ENCODE measurements at places on chromosomes 4 and X.

- DNase-seq: no peak
Measured at GRCh38 chr4:186598686-186599085, 43.3 kb upstream of the MTNR1A start.

DNA sequence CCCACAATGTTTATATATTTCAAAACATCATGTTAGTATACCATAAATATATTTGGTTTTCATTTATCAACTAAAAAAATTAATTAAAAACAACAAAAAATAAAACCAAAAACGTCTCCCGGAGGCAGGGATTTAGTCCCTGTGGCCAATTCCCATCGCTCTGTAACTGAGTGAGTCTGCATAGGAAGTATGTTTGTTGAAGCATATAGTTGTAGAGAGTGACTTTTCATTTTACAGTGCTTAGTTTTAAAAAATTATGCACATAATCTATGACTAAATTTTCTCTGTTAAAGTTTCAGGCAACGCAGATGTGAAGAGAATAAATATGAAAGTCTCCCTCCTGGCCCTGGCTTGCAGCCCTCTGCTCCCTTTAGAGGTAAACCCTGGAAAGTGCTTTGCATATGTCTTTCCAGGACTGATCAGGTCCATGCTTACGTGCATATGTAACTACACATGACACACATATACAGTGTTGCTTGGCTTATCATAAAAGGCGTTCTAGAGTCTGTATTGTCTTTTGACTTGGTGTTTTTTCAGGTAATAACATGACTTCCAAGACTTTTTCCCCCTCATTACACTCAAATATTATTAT lies 63.4 kb upstream of the SORBS2 start:
- DNase-seq: peak; percentile 22

DNA sequence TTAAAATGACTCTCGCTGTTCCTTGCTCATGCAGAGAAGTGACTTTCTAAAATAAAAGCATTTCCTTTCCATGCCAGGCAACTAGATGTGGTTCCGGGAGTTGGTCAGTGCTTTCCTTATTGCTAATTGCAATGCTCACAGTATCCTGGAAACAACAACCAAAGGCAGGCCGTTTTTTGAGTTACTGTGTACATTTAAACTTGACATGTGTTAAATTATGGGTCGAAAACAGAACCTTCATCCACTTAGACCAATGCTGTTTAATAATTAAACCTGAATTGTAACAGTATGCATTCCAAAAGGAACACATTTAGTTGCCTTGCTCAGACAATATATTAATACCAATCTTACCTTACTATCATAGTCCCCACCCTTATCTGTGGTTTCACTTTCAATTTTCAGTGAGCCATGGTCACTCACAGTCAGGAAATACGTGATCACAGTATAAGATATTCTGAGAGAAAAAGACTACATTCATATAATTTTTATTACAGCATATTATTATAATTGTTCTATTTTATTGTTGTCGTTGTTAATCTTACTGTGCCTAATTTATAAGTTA lies 102.6 kb downstream of the HS6ST2 start:
- no peak for DNase-seq

DNA sequence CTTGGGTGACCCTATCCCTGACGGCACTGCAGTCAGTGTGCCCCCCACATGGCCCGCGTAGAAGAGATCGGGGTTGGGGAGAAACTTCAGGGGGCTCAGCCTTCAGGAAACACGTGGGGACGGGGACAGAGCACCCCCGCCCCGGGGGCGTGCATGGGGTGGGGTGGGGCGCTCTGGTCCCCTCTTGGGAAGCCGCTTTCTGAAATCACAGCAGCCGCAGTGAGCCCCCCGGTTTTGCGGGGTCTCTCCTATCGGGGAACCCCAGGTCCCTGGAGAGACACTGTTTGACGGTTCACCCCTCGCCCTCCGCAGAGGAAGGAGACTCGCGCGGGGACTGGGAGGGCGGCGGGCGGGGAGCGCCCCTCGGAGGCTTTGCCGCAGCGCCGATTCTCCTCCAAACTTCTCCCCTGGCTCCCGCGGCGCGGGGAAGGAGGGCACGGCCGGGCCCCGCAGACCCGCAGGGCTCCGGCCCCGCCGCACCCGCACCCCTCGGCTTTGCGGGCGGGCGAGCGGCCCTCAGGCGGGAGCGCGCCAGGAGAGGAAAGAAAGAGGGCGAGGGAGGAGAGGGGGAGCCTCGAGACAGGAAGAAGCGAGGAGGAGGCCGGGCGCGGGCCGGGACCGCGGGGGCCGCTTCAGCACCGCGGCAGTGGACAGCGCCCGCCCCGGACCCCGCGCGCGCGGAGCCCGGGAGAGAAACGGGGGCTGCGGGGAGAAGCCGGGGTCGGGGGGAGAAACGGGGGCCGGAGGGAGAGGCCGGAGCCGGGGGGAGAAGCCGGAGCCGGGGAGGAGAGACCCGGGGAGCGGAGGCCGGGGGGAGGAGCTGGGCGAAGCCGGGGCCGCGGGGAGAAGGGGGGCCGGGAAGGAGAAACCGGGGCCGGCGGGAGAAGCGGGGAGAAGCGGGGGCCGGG lies 612 bp downstream of the CPLX1 start:
- peak; percentile 23 for DNase-seq

- DNase-seq: no peak
Measured at GRCh38 chrX:55210931-55211677, 9.0 kb upstream of the PAGE5 start.

DNA sequence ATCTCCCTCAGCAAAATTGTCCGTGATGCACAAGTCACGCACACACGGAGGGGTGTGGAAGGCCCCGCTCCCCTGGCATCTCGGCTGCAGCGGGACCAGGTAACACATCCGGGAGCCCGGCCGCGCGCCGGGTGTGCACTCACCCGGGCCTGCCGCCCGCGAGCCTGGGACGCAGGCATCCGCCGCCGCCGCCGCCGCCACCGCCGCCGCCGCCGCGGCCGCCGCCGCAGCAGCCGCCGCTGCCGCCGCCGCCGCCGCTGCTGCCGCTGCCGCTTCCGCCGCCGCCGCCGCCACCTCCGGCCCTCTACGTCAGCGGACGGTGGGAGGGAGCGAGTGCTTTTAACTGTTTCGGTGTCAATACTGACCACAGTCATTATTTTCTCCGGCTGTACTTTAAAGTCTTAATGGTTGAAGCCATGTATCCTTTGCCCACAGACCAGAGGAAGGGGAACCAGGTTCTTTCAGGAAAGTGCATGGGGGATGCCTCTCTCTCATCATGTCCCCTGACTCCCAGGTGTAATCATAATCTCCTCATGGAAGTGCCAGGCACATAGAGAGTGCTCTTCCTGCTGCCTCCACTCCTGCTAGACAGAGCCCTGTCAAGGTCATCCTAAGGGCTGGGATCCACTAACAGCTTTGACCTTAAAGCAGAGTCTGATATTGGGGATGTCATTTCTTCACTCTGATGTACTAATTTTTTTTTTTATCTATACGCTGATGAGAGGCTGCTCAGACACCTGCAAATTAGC lies 38.0 kb downstream of the MAGEE2 start:
- DNase-seq: peak; percentile 19

- no peak for DNase-seq
Measured at GRCh38 chrX:45842207-45842925, 641.7 kb upstream of the DIPK2B start.

GRCh38 chrX:30215357-30215843 lies at the start of gene MAGEB2:
Gene MAGEB2, plus strand, starts transcription at chrX:30215563. Its CDS starts 3,018 bp downstream, at chrX:30218581.
- no peak for DNase-seq

- DNase-seq: peak; percentile 48
Measured at GRCh38 chr4:182010876-182011275, 232.3 kb upstream of the TENM3 start.

DNA sequence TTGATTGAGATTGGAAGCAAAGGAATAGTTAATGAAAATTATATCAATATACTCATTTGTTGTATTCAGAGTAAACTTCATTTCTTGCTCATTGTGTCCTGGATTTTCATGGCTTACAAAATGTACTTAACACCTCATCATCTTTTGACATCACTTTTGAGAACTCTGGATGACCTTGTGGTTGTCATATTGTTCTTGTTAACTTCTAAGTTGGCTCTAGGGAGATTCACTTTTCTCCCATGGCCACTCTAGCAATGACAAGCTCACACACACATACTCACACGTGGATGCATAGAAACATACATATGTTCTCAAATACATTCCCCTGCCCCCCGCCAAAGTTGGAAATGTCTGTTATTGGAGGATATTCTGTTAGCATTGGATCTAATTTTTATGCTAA lies 15.3 kb downstream of the PHEX start:
- DNase-seq: no peak

DNA sequence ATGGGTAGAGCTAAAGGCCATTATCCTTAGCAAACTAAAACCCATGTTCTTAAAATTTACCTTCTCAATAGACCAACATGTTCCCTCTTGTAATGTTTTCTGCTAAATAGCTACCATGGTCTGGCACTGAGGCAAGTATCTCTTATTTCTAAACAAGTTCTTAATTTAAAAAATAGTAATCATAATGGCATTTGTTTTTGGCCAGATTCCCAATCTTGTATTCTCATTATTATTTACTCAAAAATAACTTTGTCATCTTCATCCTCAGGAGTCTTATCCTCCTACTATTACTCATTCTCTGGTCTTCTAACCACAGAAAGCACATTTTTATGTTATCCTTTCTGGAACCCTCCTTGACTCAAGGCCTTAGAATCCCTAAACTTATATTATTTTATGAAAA lies 931.2 kb downstream of the CCSER1 start:
- peak; percentile 36 for DNase-seq

DNA sequence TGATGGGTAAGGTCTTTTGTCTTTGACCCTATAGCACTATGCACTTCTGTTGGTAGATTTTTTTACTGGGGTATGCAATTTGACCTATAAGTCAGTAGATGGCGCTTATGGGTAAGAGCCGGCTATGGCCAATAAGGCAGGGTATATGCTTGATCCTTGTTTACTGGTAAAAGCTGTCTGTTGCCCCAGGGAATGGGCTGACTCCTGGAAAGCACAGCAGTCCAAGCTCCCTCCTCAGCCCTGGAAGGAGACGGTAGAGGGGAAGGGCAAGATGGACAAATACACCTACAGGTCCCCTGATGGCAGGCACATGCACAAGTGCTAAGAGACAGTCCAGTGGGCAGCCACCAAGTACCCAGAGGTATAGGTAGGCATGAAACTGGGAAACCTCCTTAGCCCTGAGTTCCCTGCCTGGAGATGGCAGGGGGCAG lies 63.7 kb downstream of the ADAMTS3 start:
- DNase-seq: peak; percentile 58

DNA sequence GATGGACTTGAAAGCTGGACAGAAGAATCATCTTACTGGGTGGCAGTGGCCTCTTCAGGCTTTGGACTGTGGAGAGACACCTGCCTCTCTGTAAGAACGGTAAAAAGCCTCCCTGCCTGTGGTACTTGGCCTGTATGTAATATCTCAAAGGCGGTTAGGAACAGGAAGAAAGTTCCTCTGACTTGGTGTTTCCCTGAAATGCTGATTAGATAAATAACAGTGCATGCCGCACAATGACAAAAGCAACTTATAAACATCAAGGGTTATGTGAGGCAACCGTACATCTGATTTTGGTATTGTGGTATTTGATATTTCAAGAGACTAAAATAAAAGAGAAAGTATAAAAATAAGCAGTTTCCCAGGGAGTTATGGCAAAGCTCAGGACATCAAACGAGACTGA lies 92.4 kb upstream of the SORBS2 start:
- no peak for DNase-seq

DNA sequence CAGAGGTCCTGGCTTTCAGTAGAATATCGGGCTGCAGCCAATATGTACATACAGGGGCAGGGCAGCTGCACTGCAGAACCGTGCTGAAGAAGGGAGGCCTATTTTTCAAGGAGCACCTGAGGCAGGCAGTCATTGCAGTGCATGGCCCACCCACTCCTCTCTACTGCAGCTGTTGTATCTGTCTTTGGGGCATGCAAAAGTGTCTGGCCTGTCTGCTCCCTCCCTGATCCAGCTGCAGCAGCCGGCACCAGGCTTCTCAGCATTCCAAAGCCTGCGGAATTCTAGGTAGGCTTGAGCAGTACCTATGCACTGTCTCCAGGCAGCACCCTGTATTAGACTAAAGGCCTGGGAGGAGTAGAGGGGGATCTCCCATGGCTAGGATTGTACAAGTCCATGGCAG lies 415.2 kb upstream of the MAGEB16 start:
- DNase-seq: no peak

GRCh38 chr4:107913283-107913899 lies 18.0 kb upstream of the CYP2U1 start:
- peak; percentile 71 for DNase-seq

DNA sequence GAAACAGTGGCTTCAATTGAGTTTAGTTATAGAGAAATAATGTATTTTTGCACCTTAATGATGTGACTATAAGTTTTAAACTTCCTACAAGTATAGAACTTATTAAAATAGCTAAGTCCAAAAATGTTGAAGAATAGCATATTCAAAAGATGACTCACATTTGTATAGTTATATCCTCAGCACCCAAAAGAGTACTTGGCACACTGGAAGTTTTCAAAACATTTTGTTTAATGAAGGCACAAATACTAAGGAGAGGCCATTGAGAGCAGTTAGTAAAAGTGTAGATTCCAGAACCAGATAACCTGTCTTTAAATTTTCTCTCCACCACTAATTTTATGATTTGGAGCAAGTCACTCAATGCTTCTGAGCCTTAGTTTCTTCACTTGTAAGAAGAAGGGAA lies 226.9 kb upstream of the MID1 start:
- peak; percentile 36 for DNase-seq

- no peak for DNase-seq
Measured at GRCh38 chr4:1869530-1870327, 1.5 kb upstream of the NSD2 start.

DNA sequence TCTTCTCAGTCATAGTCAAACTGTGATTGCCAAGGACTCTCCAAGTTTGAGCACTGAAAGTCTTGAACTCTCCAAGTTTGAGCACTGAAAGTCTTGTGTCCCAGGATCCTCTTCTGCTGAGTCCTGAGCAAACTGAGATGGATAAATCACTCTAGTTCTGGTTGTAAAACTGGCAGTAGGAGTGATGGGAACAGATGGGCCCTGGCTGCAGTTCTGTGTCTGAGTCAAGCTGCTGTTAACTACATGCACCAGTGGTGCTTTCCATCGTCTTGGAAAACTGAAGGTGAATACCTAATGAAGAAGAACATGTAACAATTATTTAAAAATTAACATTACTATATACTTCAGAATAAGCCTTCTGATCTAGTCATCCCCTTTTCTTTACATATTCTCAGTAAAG lies 27.6 kb upstream of the KCNIP4 start:
- no peak for DNase-seq

DNA sequence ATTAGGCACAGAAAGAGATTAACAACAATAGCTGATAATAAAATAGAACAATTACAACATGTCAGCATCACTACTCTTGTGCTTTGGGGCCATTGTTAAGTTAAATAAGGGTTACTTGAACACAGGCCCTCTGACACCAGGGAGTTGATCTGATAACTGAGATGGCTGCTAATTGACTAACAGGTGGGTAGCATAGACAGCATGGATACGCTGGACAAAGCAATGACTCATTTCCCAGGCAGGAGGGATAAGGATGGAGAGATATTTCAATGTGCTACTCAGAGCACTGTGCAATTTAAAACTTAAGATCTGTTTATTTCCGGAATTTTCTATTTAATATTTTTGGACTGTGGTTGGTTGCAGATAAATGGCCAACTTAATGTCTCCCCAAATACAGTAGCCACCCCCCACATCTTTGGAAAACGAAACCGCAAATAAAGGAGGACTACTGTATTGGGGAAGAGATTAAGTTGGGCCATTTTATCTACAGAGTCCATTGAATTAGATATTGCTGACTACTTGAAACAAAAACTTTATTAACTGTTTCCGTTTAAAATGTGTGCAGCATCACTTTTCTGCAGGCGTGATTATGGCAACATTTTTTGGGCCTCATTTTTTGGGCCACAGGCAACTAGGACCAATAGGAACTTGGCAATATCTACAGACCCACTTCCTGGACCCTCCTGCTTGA lies 200.6 kb upstream of the KLF3 start:
- no peak for DNase-seq
